ENCODE measurements at places on chromosomes 2 and 18.

DNA sequence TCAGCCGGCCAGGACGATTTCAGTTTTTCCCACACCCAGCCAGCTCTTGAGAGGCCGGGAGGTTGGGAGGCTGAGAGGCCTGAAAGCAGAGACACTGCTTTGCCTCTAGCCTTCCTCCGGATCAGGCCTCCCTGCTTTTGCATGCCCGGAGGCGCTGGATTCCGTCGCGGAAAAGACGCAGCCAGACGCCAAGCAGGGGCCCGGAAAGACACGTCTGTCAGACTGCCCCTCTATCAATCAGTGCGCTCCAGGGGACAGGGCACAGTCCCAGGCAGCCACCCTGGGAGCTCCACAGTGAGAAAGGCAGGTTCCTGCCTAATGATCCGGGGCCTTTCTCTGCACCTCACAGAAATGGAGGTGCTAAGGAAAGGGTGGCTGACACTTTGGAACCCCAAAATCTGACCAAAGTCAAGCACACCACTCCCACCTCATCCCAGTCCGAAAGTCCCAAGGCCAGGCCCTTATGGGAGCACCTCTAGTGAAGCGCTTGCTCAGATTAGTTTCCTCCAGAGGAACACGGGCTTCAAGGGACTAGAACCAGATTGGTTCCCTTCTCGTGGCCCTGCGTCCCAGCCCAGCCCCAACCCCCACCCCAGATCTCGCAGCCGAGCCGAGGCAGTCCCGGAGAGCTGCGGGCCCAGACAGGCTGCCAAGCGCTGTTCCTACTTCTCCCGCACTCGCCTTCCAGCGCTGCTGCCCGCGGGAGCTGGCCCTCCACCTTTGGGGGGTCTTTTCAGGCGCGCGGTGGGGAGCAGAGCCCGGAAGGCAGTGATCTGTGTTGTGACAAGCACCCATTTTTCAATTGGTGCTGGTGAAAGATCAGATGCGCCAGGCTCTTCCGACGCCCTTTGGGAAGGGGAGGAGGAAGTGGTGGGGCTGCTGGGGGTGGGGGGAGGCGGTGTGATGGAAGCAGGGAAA is 5.0 kb downstream of the DLX1 start:
- no peak for DNase-seq

DNA sequence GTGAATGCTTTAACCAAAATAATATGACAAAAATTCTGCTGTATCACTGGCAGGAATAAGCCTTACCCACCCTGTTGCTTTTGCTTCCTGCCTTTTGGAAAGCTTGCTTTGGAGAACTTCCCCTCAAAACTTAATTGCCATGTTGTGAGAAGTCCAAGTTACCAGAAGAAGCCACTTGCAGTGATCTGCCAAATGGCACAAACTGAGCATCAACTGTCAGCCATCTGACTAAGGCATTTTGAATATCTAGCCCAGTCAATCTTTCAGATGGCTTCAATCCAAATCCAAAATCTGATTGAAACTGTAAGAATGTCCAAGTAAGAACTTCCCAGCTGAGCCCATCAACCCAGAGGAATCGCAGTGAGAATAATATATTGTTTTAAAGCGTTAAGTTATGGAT is 216.5 kb upstream of the ZC3H15 start:
- DNase-seq: no peak

GRCh38 chr2:69770193-69770702 is 28.3 kb downstream of the ANXA4 start:
- DNase-seq: no peak

DNA sequence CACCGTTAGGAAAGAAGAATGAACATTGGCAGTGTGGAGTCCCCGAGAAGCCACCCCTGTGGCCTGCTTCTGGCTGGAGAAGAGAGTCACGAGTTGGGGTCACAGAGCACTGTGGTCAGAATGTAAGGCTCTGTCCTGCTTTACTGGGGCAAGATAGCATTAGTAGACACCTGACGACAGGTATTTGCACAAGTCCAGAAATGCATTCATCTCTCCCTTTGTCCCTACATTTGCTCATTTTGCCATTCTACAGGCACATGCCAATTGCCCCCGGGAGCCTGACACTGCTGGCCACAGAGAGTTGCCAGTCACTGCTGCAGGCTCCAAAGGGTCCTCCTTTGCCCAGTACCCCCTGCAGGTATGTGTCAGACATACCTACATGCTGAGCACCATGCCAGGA is 133.3 kb downstream of the SMAD2 start:
- no peak for DNase-seq

DNA sequence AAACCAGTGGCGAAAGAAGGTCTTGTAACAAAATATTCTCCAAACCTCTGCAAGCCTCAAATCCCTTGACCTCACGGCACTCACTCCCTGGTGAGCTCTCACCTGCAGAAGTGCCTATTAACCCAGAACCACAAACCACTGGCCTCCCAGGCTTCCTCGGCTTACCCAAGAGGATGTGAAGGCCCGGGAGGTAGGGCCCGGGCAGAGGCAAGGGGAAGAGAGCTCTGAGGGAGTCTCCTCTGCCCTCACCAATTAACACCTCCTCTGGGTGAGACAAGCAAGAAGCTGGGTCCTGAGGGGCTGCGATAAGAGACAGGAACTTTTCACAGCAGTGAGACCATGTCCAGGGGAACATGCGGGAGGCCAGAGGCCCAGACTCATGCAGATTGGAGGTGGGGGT is 53.7 kb downstream of the EMX1 start:
- DNase-seq: no peak

GRCh38 chr18:67425672-67426071 is 90.8 kb downstream of the DSEL start:
- no peak for DNase-seq

All from DMS79 treated with DMSO at 0.1 percent for 48 hours (cell line).